EL (cell line): ENCODE measurements at places on chromosomes 5 and 9.

DNA sequence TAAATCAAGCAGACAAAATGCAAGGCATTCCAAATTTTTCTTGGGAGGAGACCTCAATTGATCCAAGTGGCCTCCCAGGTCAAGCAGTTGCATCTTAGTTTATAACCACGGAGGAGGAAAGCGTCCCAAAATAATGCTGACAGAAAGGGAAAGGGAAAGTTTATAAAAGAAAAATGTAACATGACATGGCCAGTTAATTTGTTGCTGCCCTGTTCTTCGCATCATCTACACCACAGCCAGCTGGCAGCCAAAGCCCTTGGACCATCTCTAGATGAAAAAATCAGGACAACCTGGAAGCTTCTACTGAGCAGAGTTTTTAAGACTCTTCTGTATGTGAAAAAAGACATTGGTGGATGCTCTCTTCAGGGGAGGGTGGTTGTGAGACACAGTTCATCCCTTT is 128.8 kb upstream of the FBXL7 start:
- no peak for DNase-seq

- DNase-seq = no peak
Observed at GRCh38 chr9:98391867-98392266, 136.4 kb upstream of the TBC1D2 start.

- DNase-seq = no peak
Observed at GRCh38 chr9:5671711-5672353, 42.9 kb downstream of the RIC1 start.

- DNase-seq = no peak
Observed at GRCh38 chr9:15086156-15086763, 176.0 kb upstream of the FREM1 start.

DNA sequence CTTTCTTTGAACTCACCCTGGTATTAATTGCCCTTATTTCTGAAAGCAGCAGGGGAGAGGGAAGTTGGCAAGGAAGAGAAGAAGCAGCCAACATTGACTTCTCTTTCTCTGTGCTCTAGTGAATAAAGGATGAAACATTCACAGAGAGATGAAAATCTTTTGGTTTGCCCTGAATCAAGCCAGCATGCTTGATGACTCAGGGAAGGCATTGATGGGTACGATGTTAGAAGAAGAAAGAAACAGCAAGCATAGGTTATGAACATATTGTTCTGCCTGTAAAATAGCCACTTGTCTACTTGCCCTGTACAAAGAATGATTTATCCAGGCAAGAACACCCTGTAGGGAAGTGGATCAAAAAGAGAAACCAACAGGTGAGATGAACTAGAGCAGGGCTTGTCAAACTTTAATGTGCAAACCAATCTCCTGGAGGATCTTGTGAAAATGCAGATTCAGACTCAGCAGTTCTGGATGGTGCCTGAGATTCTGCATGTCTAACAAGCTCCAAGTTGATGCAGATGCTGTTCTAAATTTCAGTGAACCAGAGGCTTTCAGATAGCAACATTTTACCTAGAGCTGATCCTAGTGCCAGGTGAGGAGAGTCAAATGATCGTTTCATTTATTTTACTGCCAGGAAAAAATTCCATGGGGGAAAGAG is 586.6 kb upstream of the TLE4 start:
- peak; percentile 68 for DNase-seq

GRCh38 chr5:100970646-100971255 is 67.7 kb upstream of the ST8SIA4 start:
- no peak for DNase-seq

GRCh38 chr9:75096796-75097195 is 8.5 kb downstream of the OSTF1 start:
- DNase-seq = no peak

DNA sequence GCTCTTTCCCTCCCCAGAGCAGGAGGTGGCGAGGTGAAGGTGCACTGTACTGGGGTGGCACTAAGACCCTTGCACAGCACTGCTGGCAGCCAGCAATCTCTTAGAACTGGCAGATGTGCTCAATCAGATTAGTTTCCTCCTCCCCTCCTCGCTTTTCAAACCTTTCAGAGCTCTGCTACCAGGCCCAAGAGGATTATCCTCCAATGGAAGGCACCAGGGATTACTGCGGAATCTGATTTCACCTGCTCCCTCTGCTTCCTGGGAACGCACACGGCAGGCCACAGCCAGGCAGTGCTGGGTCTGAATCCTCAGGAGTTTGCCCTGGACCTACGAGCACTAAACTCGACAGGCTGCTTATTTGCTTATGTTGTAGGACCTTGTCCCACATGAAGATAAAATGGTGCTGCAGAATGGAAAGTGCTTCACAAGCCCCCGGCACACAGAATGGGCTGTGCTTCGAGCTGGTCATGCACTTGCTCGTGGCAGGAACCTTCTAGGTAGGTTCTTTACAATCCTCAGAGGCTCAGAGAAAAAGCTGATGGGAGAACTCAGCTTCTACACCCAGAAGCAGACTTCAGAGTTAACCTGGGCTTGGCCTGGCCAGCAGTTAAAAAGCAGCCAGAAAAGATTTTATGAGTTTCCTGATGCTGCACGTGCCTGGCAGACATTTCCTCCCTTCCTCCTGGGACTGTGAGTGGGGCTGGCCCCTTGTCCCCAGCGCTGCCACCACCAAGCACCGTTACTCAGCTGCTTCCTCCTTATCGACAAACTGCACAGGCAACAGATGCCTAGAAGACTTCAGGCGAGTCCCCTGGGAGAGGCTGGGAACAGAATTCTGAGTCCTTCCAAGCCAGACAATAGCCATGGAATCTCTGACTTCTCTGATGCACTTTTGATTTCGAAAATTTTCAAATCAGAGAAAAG is 33.1 kb downstream of the FABP6 start:
- no peak for DNase-seq

GRCh38 chr9:132211570-132211969 is 49.7 kb downstream of the NTNG2 start:
- DNase-seq = no peak

DNA sequence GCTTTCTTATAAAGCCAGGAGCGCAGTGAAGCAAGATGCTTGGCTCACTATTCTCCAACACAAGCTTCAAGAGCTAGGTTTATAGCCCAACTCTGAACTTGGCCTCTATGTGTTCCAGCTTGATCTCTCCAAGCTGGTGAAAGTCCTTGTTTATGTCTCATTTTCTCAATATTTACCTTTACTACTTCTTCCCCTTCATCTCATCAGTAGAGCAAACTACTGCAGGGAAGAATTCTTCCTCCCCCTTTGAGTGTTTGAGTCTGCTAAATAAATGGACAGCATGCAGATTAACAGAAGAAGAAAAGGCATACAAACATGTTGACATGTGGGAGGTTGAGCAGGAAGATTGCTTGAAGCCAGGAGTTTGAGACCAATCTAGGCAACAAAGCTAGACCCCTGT is 460.7 kb downstream of the ZNF608 start:
- DNase-seq = no peak

DNA sequence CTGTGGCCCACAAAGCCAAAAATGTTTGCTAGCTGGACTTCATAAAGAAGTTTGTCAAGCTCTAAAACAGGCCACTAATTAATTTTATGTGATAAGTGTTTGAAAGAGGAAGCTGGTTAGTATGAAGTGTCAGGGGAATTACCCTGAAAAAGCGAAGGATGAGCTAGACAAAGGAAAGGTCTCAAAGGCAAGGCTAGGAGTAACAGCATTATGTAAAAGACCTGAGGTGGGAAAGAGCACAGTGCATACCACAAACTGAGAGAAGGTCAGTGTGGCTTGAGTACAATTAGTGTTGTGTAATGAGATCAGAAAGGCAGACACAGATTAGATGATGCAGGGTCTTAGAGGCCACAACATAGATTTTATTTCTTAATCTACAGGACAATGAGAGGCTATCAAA is 29.6 kb downstream of the RC3H2 start:
- DNase-seq = no peak
